ENCODE measurements at places on chromosomes 6 and 20.

GRCh38 chr6:118103381-118104146 lies 196.5 kb downstream of the SLC35F1 start:
- no peak for DNase-seq

DNA sequence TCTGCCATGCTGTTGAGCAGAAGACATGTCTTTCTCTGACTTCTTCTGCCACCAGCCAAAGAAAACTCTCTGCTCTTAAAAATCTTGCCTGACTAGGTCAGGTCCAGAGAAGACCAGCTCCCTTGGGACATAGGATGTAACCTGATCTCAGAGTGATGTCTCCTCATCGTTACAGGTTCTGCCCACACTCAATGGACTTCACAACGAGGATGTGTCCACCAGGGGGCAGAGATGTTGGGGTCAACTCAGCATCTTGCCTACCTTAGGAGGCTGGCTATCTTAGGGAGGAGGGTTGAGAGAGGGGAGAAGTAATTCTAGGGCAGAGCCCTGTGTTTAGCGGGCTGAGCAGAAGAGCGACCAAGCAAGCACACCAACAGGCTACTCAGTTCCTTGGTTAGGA lies 207.6 kb upstream of the CDH4 start:
- no peak for DNase-seq

- DNase-seq: no peak
These were observed 55.6 kb upstream of the BEND6 start for GRCh38 chr6:56899311-56899710.

DNA sequence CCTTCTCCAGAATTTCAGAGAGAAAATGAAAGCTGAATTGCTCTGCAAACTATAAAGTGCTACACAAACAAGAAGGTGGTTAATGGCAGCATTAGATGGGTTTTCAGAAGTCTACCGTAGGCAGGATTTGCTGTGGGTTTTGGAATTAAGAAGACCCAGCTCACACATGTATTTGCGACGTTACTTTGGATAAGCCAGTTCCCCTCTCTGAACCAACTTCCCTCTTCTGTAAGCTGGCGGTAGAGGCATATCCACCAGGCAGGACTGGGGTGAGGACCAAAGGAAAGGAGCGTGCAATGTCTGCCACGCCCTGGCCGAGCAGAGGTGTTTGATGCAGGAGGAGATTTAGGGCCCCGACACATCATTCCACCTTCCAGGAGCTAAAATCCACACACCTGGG lies 6.9 kb downstream of the RSPO4 start:
- DNase-seq: no peak

DNA sequence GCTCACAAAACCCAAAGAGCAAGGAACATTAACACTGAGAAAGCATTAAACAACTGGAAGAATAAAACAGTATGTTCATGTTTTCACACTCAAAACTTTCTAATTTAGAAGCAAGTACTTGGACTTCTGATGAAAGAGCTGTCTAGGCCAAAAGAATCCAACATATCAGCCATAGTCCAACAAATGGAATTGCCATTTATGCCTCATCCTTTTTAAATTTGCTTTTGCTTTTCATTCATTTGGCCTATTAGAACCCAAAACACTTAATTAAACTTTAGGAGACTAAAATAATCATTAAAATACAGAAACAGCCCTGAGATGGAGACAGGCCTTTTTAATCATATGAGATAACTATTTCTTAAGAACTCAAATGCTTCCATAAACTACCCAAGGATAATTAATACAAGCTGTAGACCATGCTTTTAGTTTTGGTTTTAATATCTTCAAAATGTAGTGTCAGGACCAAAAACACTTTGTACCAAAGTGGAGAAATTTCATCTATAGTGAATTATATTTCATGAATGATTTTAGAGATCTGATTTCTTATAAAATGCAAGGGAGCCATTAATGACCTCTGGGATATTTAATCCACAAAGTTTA lies 166.5 kb downstream of the KIF6 start:
- no peak for DNase-seq

Data from effector CD4-positive, alpha-beta T cell (primary cell).